Amniotic stem cell (primary cell): ENCODE measurements at places on chromosomes 3 and 15.

DNA sequence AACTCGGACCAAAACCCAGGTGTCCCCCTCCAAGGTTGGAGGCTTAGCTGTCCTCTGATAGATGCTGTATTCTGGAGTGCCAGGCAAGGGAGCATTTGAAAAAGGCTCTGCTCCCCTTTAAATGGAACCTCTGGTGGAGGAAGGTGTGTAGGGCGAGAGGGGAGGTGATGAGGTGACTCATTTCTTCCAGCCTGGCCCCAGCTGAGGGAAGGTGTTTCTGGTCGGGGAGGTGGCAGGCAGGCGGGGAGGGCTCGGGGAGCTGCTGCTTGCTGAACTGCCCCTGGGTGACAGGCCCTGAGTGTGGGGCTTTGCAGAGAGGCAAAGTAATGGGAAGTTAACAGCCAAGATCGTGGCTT is 18.8 kb downstream of the PSTPIP1 start:
- no peak for DNase-seq

DNA sequence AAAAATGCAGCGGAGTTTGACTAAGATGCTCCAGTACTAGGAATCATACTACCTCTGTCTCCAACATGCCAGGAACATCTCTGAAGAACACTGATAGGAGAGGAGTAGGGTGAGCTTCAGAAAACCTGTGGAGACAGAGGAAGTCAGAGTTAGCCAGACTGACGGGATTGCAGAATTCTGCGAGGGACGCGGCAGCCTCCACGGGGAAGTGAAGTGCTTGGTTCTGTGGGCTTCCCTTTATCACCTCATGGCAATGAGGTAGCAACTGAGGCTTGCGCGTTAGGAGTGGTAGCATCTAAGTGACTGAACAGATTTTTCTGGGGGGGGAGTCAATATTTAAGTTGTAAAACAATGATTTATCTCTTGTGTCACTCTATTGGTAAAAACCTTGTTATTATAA is 226.3 kb downstream of the MCTP2 start:
- DNase-seq: no peak

DNA sequence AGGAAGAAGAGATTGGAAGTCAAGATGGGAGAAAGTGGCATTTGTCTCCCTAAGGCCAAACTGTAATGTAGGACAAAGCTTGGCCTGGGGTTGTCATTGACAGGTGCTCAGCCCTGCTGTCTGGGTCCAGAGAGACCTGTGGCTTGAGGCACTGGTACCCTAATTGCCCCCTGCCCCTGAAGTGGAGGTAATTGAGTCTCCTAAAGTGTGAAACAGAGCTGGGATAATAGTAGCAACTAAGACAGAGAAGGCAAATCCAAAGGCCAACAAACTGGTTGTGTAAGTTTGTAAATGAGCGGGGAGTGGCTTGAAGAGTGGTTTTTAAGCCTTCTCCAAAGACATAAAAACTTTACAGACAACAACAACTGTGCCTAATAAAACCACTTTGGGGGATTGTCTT is 264.2 kb upstream of the ROPN1 start:
- DNase-seq: no peak

DNA sequence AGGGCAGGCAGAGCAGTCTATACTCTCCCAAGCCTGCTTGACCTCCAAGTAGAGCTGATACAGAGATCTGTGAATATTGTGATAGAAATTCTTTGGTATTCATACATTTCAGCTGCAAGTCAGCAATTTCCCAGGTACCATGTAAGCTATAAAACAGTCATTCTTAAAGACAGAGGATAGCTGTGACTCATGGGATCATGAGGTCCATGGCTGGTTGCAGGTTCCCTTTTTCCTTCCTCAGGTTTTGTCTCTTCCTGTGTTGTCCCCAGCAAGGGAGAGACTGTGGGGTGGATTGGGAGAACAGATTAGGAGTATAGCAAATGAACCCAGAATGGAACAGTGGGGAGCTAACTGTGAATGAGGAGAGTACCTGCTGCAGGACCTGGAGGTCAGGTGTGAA is 5.4 kb upstream of the P4HTM start:
- no peak for DNase-seq

DNA sequence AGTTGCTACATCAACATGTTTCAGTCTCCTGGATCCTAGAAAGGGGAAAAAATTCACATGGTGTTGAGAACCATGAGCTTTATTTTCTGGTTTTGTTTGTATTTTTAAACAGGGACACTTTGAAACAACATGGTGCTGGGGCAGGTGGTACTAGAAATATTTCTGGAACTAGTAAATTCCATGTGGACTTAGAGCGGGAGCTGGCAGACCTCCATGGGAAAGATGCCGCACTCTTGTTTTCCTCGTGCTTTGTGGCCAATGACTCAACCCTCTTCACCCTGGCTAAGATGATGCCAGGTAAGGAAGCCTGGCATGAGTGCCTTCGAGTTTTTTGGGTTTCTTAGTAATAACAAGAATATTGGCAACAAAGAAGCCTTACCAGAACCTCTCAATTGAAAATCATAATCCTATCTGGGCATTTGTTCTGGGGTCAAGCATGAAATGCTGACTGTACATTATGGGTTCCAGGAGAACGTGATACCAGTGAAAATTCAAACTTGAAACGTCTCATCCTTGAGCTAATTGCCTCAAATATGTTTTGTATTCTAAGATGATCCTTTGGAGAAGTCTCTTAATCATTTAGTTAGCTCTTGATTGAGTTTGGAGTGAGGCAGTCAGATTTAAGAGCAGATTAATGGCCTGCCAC is 7.9 kb downstream of the ALAS1 start:
- no peak for DNase-seq

DNA sequence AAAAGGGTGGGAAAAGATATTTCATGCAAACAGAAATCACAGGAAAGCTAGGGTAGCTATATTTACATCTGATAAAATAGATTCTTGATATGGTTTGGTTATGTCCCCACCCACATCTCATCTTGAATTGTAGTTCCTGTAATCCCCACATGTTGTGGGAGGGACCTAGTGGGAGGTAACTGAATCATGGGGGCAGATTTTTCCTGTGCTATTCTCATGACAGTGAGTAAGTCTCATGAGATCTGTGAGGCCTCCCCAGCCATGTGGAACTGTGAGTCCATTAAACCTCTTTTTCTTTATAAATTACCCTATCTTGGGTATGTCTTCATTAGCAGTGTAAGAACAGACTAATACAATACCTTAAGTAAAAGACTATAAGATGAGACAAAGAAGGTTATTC is 558.1 kb downstream of the RSL24D1 start:
- no peak for DNase-seq

GRCh38 chr3:182414586-182414985 is 378.7 kb upstream of the ATP11B start:
- no peak for DNase-seq

- DNase-seq: no peak
Observed at GRCh38 chr3:25046911-25047771, 380.9 kb upstream of the RARB start.

GRCh38 chr3:180457225-180457624 is 144.7 kb upstream of the TTC14 start:
- DNase-seq: no peak

GRCh38 chr3:153180860-153181372 is 18.9 kb downstream of the RAP2B start:
- no peak for DNase-seq

DNA sequence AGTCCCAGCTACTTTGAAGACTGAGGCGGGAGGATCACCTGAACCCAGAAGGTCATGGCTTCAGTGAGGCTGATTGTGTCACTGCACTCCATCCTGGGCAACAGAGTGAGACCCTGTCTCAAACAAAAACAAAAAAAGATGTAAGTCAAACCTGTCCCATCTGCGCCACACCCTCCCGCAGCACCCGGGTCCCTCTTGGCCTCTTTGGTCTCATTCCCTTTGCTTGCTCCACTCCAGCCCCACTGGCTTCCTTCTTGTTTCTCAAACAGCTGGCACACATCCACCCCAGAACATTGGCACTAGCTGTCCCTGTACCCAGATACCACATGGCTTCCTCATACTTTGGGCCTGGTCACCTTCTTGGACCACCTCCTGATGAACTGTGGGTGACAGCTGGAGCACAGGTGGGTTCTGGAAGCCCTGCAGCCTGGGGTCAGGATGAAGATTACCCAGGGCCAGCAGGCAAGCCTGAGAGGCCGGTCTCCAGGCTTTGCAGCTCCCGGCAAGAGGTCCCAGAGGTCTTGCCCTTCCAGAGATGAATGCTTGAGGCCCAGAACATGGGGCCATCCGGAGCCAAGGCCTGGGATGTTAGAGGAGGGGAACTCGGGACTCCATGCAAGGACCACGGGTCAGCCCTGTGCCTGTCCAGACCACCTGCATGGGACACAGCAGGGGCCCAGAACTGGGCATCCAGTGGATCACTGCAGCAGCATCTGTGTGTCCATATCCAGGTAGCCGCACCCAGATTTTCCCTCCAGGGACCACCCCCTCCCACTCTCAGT is 10.9 kb upstream of the GATA2 start:
- DNase-seq: no peak

- no peak for DNase-seq
Observed at GRCh38 chr15:100887211-100887913, 7.7 kb downstream of the ALDH1A3 start.

- no peak for DNase-seq
Observed at GRCh38 chr3:191320316-191320715, 8.9 kb upstream of the CCDC50 start.

DNA sequence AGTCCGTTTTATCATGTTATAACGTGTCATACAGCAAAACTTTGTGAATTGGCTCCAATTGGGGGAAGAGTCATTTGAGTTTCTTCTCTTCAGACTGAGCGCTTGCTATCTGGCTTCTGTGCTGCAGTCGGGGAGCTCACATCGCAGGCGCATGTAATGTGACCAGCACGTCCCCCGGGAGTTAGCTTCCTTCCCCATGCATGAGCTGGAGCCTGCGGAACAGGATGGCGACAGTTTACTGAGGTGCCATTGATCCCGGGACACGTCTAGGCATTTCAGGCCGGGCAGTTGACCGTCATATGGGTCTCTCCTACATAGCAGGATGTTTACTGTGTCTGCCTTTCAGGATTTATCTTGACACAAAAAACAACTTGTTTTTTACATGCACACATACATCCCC is 44.8 kb downstream of the CMTM8 start:
- DNase-seq: no peak

GRCh38 chr3:31369637-31370379 is 162.9 kb upstream of the STT3B start:
- no peak for DNase-seq

DNA sequence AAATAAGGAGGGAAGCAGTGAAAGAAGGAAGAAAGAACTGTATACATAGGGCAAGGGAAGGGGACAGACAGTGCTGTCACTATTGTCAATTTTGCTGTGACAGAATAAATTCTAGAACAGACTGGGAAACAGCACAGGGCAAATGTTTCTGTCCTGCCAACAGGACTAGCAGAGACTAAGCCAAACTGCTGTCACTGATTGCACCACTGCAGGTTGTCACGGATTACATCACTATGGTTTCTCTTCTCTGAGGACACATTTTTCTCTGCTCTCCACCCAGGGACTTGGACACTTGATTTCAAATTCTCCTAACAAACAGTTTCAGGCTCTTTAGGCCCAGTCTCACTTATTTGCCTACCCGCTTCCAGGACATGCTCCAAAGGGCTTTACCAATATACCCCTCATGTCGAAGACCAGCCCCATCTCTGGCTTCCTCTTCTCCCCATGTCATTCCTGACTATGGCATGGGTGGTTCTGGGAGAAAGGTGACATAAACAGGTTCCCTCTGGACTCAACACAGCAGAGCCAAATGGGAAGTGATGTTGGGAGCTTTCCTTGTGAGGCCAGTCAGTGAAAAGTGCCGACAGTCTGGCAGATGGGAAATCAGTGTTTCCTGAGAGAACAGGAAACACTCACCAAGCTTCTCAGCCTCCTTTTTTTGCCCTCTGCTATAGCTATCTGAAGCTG is 70.2 kb upstream of the ST3GAL6 start:
- DNase-seq: no peak

- DNase-seq: peak; percentile 20
Observed at GRCh38 chr15:59691194-59691805, 2.2 kb upstream of the BNIP2 start.

GRCh38 chr15:80536231-80536630 is 132.0 kb downstream of the ARNT2 start:
- no peak for DNase-seq

DNA sequence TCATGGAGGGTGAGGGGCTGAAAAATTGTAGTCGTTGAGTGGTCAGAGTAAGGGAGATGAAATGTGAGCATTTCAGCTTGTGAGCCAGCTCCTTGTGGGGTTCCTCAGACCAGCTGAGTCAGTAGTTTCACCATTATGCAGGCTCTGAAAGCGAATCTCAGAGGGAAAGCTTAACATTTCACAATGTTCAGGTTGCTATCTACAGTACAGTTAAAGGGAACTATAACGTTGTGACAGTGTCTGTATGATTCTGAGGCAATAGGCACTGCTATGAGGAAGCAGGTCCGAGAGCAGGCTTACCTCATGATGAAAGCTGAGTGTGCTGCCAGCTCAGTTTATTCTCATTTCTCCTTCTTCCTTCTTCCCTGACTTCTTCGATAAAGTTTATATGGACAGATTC is 469.6 kb downstream of the EDEM1 start:
- no peak for DNase-seq

DNA sequence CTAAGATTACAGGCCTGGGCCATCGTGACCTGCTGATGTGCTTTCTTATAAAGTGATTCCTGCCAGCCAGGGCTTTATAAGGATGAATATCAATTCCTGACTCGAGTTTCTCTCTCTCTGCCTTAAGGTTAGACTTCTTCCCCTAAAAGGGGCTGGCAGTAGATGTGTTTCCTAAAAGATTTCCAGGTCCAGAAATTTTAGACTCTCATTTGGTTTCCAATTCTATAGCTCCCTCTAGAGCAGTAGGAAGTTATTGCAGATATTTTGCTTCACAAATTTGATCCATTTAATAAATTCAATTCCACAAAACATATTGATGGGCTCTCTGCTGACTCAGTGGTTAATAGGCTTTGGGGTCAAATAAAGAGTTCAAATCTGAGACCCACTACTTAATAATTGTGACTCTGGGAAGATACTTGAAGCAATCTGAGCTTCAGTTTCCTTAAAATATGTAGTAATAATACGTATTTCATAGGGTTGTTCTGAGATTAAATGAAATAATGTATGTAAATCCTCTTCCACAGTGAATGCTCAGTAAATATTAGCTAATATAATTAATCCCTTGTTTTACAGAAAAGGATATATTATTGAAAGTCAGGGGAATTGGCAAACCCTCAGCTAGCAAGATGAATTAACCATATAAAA is 2.1 kb downstream of the TRIM69 start:
- peak; percentile 22 for DNase-seq

- DNase-seq: no peak
Observed at GRCh38 chr3:151875759-151876158, 2.3 kb downstream of the SUCNR1 start.

- no peak for DNase-seq
Observed at GRCh38 chr3:8709801-8710507, 23.6 kb upstream of the CAV3 start.

DNA sequence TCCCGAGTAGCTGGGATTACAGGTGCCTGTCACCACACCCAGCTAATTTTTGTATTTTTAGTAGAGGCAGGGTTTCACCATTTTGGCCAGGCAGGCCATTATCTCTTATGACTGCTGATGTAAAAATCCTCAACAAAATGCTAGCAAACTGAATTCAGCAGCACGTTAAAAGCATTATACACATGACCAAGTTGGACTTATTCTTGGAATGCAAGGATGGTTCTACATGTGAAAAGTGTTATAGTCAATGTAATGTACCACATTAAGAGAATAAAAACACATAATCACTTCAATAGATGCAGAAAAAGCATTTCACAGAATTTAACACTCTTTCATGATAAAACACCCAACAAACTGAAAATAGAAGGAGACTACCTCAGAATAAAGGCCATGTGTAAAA is 20.2 kb downstream of the RNF13 start:
- DNase-seq: no peak

- no peak for DNase-seq
Observed at GRCh38 chr3:18113417-18113816, 311.7 kb downstream of the SATB1 start.
